CD4-positive, alpha-beta T cell treated with Interleukin-15 for 4 hours (primary cell): ENCODE measurements at places on chromosomes 2 and 18.

GRCh38 chr2:206311026-206311425 lies 36.6 kb downstream of the ZDBF2 start:
- DNase-seq, result no peak

- DNase-seq, result no peak
Measured at GRCh38 chr18:65282096-65282495, 468.7 kb upstream of the CDH7 start.

DNA sequence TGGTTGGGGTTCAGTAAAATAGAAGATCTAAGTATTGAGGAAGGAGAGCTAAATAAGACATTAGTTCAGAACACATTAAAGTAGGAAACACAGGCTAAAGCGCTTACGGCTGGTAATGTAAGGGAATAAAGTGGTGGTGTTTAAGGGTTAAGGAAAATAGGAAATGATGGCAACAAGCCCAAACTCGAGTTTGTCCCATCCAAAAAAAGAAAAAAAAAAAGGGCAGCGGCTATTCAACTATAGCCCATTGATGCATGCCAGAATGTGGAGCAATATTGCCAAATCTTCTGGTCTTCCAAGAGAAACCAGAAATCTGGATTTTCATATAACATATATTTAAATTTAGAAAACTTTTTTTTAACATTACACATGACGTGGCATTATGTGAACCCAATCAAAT lies 161.0 kb downstream of the ARHGAP15 start:
- no peak for DNase-seq

GRCh38 chr2:17617955-17618354 lies 77.5 kb downstream of the VSNL1 start:
- no peak for DNase-seq

DNA sequence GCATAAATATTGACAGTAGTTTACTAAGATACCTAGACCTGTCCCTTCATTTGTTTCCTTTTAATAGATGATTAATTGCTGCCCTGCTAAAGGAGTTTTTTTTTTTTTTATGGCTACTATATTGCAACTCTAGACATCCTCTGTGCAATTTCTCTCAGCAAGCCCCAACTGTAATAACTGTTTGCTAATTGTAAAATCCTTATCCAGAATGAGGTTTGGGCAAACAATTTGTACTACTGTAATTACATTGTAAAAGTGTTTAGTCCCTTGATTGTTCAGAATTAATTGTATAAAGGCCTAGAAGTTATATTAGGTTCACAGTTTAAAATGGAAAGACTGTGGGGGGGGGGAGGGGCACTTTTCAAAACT lies 3.7 kb upstream of the MEIS1 start:
- no peak for DNase-seq

- DNase-seq, result no peak
Measured at GRCh38 chr2:217142649-217143266, 282.9 kb upstream of the TNP1 start.

GRCh38 chr18:46657115-46657955 lies at the start of gene LOXHD1:
TSS of gene LOXHD1 (minus strand) at chr18:46657220. CDS start at chr18:46657033, 187 bp downstream.
- no peak for DNase-seq

GRCh38 chr2:112884869-112885505 lies 26.0 kb upstream of the IL37 start:
- peak; percentile 74 for DNase-seq

GRCh38 chr18:71212222-71212621 lies 923.4 kb downstream of the SOCS6 start:
- no peak for DNase-seq

DNA sequence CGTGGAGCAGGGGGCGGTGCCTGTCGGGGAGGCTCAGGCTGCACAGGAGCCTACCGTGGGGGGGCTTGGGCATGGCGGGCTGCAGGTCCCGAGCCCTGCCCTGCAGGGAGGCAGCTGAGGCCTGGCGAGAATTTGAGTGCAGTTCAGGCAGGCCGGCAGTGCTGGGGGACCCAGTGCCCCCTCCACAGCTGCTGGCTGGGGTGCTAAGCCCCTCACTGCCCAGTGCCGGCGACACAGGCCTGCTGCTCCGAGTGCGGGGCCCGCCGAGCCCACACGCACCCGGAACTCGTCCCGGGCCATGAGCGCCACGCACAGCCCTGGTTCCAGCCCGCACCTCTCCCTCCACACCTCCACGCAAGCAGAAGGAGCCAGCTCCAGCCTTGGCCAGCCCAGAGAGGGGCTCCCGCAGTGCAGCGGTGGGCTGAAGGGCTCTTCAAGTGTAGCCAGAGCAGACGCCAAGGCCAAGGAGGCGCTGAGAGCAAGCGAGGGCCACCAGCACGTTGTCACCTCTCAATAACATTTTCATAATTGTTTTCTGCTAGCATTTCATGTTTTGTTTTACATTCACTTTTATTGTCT lies 1378.9 kb upstream of the CELF4 start:
- DNase-seq, result no peak

GRCh38 chr2:31238126-31238905 lies 4.4 kb downstream of the EHD3 start:
- no peak for DNase-seq

DNA sequence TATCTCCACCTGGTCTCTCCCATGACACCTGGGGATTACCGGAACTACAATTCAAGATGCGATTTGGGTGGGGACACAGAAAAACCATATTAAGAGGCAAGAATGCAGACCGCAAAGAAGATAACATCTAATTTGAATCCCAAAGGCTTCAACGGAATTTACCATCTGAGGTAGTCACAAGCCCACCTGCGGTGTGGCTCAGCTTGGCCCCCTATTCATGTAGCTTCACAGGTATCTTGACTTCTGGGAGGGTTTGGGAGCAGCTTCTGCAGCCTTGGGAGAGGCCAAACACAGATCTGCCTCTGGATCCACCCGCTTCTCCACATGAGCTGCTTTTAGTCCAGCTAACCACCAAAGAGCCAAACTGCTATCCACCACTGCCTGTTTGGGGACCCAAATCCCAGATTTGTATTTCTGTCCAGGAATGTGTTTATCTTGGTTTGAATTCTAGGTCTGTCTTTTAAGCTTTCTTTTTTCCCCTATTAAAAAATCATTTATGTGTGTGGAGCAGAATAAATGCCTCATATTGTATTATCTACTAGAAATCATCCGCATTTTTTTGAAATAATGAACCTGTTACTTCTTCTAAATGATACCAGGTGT lies 247.6 kb downstream of the DLGAP1 start:
- DNase-seq, result no peak

DNA sequence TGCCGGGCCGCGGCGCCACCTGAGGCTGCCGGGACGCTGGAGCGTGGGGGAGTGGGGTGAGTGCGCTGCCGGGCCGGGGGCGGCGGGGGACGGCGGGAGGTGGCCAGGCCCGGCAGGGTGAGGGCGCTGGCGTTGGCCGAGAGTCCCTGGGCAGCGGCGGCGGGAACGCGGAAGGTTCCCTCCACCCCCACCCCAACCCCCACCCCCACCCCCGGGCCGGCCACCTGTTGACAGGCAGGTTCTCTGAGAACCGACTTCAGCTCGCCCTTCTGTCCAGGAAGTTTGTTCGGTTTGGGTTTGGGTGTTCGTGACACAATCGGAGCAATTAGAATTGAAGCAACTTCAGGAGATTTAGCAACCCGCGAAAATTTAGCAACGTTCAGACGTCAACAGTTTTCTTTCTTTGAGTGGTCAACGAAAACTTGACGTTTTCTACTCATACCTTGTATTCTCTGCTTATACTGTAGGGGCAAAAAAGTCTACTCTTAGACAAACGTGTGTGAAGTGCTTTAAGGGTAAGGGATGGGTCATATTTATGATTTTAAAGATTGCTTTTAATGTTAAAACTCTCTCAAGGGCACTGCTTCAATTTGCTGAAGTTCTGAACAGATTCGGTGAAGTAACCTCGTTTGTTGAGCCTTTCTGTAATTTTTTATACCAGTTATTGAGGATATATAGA lies 9.3 kb downstream of the OTX1 start:
- DNase-seq, result no peak

- no peak for DNase-seq
Measured at GRCh38 chr2:77155511-77155910, 366.7 kb downstream of the LRRTM4 start.

- DNase-seq, result no peak
Measured at GRCh38 chr2:138493334-138493733, 8.2 kb upstream of the SPOPL start.

DNA sequence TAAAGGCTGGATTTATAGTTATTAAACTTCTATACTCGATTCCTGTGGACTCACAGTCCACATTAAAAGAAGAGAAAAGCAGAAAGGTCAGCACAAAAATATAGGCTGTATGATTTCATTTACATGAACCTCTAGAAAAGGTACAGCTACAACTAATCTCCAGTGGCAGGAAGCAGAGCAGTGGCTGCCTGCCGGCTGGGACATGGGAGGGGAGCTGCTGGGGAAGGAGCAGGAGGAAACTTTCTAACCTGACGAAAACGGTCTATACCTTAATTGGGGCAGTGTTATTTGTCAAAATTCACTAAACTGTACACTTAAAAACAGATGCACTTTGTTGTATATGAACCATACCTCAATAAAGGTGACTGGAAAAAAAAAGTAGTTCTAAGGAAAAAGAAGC lies 26.7 kb downstream of the KCTD1 start:
- no peak for DNase-seq

- DNase-seq, result no peak
Measured at GRCh38 chr2:196159221-196159892, 12.0 kb downstream of the STK17B start.

- no peak for DNase-seq
Measured at GRCh38 chr2:204452464-204453023, 92.7 kb upstream of the PARD3B start.

- DNase-seq, result no peak
Measured at GRCh38 chr2:214830794-214831346, 21.4 kb upstream of the BARD1 start.

- no peak for DNase-seq
Measured at GRCh38 chr2:81235601-81236000, 931.0 kb upstream of the LRRTM1 start.

- DNase-seq, result no peak
Measured at GRCh38 chr2:43274055-43274454, 47.6 kb upstream of the ZFP36L2 start.

- DNase-seq, result no peak
Measured at GRCh38 chr18:21277578-21277977, 35.5 kb downstream of the GREB1L start.

- DNase-seq, result peak; percentile 3
Measured at GRCh38 chr2:86622519-86623042, 1.1 kb downstream of the RNF103 start.
